ENCODE measurements at places on chromosomes 4 and X.
A peak's percentile ranks its signal among the peaks of the same experiment; 100 is the strongest.

- no peak for DNase-seq
Measured at GRCh38 chr4:156556336-156556735, 415.3 kb downstream of the PDGFC start.

- DNase-seq = no peak
Measured at GRCh38 chr4:53432528-53433424, 55.3 kb downstream of the FIP1L1 start.

DNA sequence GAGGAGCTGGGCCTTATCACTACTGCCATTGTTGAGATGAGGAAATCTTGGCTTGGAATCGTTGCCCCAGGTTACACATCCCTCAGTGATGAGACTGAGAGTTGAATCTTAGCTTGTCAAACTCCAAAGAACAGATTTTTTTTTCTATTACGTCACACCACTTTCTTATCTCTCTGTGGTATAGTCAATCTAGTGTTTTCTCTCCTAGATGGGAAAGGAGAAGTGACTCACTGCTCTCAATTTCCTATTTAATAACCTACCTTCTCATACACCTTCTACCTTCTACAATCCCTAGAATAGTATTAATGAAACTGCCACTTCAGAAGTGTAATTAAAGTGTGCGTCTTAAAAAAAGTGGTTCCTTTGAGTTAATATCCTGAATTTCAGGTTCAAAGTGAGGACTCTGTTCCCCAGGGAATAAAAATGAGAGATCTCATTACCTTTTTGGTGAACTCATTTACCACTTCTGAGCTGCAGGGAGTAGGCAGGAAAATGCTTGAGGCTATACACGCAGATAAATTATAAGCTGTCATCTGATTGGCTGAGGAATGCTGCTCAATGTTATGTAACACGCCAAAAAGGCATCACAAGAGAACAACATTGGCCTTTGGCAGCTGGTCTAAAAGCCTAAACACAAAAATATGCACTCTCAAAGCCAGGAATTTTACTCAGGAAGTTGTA is 59.3 kb downstream of the MAD2L1 start:
- peak; percentile 63 for DNase-seq

DNA sequence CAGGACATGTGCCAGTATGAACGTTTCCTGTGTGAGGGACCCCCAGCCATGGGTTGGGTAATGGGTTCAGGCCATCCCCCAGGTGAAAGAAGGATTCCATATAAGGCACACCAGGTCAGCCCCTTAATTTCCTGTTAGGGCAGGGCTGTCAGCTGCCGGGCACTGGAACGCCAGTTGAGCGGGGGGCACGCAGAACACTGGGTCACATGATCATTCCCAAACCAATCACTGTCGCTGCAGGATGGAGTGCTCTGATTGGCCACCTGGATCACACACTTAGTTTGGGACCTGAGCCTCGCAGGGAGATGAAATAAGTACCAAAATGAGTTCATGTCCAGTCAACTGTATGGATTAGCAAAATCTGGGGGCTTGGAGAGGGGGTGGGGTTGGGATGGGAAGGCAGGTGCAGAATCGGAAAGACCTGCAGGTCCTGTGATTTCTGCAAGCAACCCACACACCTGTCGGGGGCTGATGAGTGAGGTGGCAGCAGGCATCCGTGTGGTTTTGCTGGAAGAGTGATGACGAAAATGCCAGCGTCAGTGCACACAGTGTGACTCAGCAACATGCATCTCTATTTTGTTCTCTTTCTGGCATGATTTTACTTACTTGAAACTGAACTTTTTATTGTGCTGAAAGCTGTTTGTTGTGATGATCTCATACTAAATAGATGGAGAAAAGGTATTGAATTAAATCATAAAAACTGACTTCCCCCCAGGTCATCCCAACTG is 32.2 kb downstream of the RNF212 start:
- no peak for DNase-seq

GRCh38 chr4:138576684-138577083 is 334.5 kb upstream of the SLC7A11 start:
- no peak for DNase-seq

- DNase-seq = no peak
Measured at GRCh38 chr4:162706632-162707031, 460.1 kb downstream of the NAF1 start.

- no peak for DNase-seq
Measured at GRCh38 chr4:102792361-102792936, 31.7 kb upstream of the MANBA start.

DNA sequence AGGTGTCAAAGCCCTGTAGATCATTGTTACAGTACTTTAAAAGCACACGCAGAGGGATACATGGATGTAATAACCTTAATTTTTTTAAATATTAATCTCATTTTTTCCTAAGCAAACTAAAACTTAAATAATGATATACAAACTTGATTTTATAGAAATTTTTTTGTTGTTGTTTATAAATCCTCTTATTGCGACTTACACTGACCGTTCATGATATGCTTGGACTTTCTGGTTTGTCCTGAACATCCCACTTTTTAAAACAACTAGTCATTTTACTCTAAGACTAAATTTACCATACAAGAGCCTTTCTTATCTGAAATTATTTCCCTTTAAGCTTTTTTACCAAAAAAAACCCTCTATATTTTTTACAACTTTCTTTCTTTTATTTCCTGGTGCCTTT is 2106.0 kb downstream of the PCDH7 start:
- peak; percentile 6 for DNase-seq

- DNase-seq = no peak
Measured at GRCh38 chr4:744212-744841, 38.7 kb downstream of the PCGF3 start.

DNA sequence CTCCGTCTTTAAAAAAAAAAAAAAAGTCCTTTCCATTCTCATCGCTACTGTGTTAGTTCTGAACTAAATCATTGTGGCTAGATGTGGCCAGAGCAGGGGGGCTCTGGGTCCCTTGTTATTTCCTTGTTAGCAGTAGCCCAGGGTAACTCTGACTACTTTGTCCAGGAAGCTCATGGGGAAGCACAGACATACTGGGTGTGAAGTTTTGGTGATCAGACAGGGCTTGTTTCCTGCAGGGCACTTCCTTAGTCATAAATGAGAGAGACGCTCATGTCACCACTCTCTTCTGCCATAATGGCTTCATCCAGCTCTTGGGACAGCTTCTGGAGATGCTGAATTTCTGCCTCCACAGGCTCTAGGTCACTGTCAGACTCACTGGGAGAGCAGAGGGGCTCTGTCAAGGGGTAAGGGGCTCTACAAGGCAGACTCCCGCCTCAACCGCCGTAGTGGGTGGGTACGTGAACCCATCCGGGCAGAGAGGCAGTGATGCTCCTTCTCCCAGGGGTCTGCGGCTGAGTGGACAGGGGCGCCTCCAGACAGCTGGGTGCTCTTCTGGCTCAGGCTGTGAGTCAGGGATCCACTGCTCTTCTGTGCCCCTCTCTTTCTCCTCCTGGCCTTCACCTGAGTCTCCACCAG is 12.9 kb downstream of the STIM2 start:
- no peak for DNase-seq

DNA sequence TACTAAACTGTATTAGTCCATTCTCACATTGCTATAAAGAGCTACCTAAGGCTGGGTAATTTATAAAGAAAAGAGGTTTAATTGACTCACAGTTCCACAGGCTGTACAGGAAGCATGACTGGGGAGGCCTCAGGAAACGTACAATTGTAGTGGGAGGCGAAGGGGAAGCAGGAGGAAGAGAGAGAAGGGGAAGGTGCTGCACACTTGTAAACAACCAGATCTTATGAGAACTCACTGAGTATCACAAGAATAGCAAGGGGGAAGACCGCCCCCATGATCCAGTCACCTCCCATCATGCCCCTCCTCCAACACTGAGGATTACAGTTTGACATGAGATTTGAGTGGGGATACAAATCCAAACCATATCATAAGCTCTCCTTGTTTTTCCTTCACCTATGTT is 40.9 kb downstream of the RPA4 start:
- no peak for DNase-seq

- DNase-seq = no peak
Measured at GRCh38 chr4:88791274-88791673, 93.6 kb upstream of the NAP1L5 start.

DNA sequence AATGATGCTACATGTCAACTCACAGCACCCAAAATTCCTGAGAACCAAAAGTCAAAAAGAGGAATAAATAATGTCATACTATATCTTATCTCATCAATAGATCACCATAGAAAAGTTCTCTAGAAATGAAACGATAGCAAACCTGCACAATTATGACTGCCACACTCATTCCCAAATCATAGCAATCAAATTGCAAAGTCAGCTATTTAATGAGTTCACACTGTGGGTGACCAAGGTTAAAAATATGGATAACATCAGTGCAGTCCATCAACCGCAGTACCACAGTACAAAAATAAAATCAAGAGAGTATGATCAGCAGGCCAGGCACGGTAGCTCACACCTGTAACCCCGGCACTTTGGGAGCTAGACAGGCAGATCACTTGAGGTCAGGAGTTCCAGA is 62.3 kb downstream of the ATRX start:
- no peak for DNase-seq

DNA sequence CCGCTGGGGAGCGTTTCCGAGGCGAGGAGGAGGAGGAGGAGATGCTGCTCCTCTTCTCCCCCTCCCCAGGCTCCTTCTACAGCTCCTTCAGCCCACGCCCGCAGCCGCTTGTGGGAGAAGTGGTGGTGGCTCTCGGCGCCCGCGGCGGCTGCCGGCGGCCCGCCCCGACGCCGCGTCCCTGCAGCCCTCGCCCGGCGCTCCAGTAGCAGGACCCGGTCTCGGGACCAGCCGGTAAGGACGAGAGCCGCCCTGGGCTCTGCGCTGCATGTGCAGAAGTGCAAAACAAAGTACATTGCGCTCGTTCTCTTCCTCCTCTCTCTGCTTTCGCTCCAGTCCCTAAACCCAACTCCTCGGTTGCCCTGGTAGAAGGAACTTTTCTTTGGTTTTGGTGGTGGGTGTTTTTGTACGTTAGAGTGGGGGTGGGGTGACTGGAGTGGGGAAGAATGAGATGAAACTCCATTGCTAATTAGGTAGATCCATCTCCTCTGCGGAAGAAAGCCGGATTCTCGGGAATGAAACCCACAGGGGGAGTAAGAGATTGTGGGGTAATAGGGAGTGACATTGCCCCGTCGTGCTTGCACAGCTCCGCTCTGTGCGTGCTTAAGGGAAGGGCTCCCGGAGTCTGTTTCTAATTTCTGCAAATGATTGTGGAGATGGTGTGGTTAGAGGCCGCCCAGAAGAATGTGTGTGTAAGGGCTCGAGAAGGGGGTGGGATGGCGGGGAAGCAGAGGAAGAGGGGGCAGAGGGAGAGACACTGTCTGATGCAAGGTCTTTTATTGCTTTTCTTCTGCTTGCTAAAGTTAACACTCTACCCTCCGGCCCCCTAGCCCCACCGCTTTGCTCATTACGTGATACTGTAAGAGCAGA is 677 bp downstream of the PTPN13 start:
- DNase-seq = peak; percentile 80

GRCh38 chrX:87728459-87728858 is 210.9 kb downstream of the KLHL4 start:
- no peak for DNase-seq

DNA sequence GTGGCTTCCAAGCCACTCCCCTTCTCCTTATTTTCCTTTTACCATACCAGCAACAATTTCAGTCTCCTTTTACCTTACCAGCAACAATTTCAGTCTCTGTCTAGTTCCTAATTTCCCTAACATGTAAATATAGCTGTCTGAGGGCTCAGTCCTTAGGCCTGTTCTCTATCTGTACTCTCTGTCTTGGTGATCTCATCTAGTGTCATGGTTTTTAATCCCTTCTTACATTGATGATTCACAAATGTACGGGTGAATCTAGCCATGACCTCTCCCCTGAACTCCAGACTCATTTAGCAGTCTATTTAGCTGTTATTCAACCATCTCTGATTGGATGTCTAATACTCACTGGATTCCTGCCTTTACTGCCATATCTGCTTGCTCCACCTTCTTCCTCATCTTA is 7.2 kb downstream of the IL15 start:
- DNase-seq = no peak

DNA sequence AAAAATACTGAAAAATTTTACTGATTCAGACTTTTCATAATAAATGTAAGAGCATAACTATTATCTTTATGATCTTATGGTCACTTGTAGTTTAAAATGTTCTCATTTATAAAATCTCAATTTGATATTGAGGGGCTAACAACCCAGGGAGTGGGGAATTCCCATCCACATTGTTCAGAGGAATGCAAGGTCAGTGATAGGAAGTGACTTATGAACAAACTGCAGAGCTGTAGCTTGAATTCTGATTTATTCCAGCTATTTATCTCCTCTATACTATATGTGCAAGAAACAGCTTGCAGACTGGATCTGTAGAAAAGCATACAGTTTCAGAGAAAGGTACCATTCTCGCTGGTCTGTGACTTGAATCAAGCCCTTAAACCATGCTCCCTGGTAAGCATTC is 61.6 kb downstream of the SEC24D start:
- no peak for DNase-seq

GRCh38 chrX:143648705-143649104 is 12.8 kb upstream of the SLITRK4 start:
- peak; percentile 28 for DNase-seq

DNA sequence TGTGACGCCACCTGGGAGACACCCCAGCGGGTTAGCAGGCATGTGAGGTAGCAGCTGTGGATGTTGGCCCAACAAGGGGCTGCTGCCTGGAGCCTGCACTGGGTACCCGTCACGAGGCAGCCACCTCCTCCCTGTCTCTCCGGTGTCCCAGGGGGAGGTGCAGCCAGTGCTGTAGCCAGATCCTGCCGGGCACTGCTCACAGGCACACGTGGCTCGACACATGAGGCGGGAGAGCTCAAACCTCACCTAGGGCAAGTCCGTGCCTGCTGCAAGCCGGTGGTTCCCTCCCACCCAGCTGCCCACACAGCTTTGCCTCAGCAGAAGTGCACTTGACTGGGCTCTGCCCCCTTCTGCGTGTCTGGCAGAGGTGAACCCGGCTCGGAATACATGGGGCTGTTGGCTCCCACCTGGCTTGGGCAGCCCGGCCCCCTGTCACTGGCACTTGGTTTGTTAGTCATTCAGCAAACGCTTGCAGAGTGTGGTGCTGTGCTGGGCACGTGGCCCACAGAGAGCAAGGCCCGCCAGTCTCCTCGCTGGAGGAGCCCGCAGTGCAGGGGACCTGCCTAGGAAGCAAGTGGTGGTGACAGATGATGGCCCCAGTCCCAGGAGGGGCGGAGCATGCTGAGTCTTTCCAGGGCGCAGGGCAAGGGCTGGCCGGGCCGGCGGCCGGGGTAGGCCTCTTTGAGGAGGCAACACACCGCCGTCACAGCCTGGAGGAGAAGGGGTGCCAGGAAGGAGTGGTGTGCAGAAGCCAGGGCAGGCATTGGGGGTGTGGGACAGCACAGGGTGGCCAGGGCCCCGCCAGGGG is 10.1 kb upstream of the SH3TC1 start:
- peak; percentile 89 for DNase-seq

DNA sequence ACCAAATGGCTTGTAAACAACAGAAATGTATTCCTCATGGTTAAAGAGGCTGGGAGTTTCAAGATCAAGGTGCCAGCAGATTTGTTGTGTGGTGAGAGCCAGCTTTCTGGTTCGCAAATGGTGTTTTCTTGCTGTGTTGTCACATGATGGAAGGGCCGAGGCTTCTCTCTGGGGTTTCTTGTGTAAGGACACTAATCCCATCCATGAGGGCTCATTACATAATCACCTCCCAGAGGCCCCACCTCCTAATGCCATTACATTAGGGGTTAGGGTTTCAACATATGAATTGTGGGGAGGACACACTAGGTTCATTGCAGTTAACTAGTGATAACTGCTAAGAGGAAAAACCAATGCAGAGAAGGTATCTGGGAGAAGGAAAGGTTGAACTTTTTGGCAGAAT is 103.5 kb upstream of the ENPEP start:
- no peak for DNase-seq
